Kidney glomerular epithelial cell (primary cell): ENCODE measurements at places on chromosomes 4 and X.
A peak's percentile ranks its signal among the peaks of the same experiment; 100 is the strongest.

DNA sequence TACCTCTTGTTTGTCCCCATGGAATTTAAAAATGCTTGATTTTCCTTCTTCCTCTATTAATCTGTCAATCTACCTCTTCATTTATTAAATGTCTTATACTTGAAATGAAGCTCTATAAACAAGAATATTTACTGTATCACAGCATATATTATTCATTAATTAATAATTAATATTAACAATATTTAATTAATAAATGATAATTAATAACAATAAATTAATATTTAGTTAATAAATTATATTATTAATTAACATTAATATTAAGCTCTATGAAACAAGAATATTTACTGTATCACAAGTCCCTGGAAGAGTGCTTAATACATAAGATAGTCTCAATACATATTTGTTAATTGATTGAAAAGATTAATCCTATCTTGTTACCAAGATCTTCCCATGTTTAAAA lies 306.6 kb downstream of the STPG2 start:
- no peak for DNase-seq

- no peak for DNase-seq
Measured at GRCh38 chr4:176308441-176308840, 11.3 kb upstream of the SPCS3 start.

DNA sequence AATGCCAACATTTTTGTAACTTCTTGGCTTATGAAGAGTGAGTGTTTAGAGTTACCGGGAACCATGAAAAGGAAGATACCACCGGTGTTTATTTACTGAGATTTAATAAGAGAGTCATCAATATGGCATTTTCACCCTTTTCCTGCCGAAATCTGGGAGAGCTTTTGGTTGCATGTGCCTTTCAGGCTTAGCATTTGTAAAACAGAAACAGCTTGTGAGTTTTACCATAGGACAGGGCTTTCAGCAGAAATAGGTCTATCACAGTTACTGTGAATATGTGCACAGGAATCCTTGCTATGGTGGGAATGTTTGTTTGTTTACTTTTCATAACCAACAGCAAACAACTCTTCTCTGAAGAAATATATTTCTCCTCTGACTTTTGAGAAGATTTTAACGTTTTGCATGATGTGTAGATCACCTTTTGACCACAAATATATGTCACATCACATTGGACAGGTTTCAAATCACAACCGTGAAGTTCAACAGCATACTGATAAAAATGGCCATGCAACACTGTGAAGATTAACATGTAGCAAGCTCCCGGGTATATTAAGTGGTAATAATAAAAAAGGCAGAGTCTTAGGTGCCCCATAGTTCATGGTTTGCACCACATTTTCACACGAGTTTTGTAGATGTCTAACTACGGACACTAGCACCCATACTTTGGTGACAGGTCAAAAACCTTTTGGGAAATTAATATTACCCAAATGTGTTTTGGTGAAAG lies 21.3 kb downstream of the ARHGAP24 start:
- DNase-seq, result peak; percentile 21

GRCh38 chrX:10159145-10159468 lies 2.3 kb downstream of the CLCN4 start:
- DNase-seq, result no peak

DNA sequence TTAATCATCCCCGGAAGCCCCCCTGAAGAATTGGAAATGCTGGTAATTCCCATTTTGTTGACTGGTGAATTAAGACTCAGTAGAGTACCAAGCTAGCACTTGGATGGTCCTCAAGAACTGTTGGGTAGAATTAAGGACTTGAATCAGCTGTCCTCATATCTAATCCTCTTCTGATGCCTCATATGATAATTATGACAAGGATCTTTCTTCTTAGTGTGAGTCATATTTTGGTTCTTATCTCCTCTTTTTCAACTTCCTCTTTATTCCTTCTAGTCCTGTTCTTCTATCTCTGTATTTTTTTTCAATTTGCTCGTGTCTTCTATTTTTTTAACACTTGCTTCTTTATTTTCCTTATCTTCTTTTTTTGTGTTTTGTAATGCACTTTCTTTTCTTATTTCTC lies 206.3 kb upstream of the ANXA3 start:
- DNase-seq, result no peak

DNA sequence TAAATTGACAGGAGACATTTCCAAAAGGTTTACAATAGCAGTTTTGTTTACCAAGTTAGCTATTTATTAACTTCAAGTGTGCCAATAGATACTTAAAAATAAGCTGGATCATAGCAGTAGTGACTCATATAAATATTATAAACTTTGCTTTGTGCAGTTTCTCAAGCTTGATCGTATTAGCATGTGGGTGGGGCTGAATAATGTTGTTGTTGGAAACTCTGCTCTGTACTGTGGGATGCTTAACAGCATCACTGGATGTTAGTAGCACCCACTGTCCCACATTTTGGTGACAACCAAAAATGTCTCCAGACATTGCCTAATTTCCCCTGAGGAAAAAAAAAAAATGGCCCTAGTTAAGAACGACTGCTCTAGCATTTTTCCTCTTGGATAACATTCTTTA lies 855.2 kb upstream of the ADGRL3 start:
- DNase-seq, result no peak

DNA sequence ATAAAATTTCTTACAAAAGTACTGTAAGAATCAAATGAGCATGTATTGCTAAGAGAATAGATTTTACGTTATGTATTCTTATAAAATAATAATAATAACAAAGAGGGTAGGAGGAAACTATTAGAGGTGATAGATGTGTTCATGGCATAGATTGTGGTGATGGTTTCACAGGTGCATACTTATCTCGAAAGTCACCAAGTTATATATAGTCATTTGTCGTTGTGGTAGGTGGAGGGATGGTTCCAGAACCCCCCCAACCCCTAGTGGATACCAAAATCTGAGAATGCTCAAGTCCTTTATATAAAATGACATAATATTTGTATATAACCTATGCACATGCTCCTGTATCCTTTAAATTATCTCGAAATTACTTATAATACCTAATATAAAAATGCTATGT lies 36.7 kb upstream of the H2AZ1 start:
- no peak for DNase-seq

DNA sequence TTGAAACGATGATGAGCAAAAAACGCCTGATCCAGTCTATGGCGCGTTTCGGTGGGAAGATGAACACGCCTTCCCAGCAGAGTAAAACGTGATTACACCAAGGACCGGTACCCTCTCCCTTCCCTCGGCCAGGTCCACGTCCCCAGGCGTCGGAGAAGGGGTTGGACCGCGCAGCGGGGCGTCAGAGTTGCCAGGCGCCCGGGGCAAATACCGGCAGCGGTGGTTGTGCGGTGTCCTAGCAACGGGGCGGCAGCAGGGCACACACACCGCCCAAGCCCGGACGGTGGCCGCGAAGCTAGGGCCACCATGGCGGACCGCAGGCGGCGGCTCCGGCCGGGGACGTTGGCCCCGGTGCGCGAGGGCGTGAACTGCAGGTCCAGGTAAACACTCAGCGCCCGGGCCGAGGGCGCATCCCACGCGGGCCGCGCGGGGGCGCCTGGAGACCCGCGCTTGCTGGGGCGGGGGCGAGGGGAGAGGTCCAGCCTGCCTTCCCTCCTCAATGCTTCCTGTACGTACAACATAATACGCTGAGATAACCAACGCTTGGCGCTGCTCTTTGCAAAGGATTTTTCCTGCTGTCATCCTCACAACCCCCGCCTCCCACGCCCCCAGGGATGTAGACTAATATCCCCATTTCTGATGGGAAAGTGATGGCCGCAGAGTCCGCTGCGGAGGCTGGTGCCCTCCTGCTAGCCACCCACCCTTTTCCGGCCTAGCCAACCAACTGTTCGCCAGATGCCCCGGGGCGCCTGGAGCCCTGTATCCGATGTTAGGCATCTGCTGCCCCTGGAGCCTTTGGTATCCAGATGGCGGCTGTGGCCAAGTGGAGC lies at the start of gene FAM47E:
FAM47E (plus strand) TSS at position 281 of the 830 bp plus-strand sequence; CDS start at position 307, 26 bp downstream.
- peak; percentile 34 for DNase-seq

DNA sequence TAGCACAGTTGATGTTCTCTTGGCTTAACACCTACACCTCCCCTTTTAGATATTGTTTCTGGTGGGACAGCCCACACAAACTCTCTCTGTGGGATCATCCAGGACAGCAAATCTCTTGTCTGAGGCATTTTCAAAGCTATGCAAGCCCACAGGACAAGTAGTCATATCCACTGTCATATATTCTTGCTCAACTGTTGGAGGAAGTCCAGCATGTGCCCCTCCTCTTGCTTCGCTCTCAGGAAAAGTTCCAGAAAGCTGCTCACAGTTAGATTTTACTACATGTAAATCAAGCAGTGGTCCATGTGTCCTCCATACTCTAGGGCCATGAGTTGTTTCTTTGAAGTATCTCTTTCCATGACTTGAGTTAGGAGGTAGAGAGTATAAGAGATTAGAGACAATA lies 260.7 kb downstream of the INPP4B start:
- DNase-seq, result no peak

GRCh38 chrX:87578978-87579377 lies 61.4 kb downstream of the KLHL4 start:
- no peak for DNase-seq

GRCh38 chr4:1797861-1798579 lies 4.9 kb downstream of the FGFR3 start:
- DNase-seq, result no peak
